RPMI7951 (cell line): ENCODE measurements at places on chromosomes 2 and 18. TPM values are rescaled to one million over a fixed set of nuclear protein-coding genes. Genes with fewer than 3 reads are reported as not detected.

Gene CXCR1
- not detected in 2 replicates for total RNA-seq

Gene INHA
- 0.10 and 0.12 TPM in 2 replicates for total RNA-seq

Gene DPP4
- 2.8 and 3.1 TPM in 2 replicates for total RNA-seq

Gene C2orf72
- total RNA-seq, result 0.39 and 0.48 TPM in 2 replicates

Gene WNT10A
- 0.72 and 1.4 TPM in 2 replicates for total RNA-seq

Gene THSD7B
- total RNA-seq, result 2.1 and 2.8 TPM in 2 replicates

Gene PLGLB1
- 0.36 TPM in 1 of 2 replicates, not detected in the other for total RNA-seq

Gene CYP1B1
- 0.39 and 1.2 TPM in 2 replicates for total RNA-seq

Gene ACKR3
- total RNA-seq, result 14.2 and 24.0 TPM in 2 replicates

Gene TNFRSF11A
- 0.10 and 0.36 TPM in 2 replicates for total RNA-seq

Gene GNAL
- not detected in 2 replicates for total RNA-seq

Gene IL36G
- 0.24 and 0.59 TPM in 2 replicates for total RNA-seq

Gene PARD6G
- total RNA-seq, result 0.24 and 0.68 TPM in 2 replicates

Gene ELOA2
- total RNA-seq, result not detected in 2 replicates

Gene GALR1
- total RNA-seq, result not detected in 2 replicates
